ENCODE measurements at places on chromosomes 3 and 15.

GRCh38 chr15:68223171-68223570, 6.4 kb downstream of the CLN6 start:
- DNase-seq: no peak

GRCh38 chr3:106068795-106069194, 200.0 kb upstream of the CBLB start:
- no peak for DNase-seq

- no peak for DNase-seq
Measured at GRCh38 chr3:40713306-40713705, 188.5 kb downstream of the ZNF621 start.

GRCh38 chr15:51252671-51253070, 85.7 kb downstream of the CYP19A1 start:
- DNase-seq: no peak

- DNase-seq: no peak
Measured at GRCh38 chr3:132343018-132343612, 25.9 kb downstream of the ACP3 start.

DNA sequence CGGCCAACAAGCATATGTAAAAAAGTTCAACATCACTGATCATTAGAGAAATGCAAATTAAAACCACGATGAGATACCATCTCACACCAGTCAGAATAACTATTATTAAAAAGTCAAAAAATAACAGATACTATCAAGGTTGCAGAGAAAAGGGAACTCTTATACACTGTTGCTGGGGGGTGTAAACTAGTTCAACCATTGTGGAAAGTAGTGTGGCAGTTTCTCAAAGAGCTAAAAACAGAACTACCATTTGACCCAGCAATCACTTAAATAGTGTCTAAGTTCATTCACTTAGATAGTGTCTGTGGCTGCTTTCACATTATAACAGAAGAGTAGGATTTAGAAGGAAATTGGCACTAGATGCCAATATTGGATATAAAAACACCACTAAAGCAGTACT, 49.7 kb downstream of the CGGBP1 start:
- no peak for DNase-seq

DNA sequence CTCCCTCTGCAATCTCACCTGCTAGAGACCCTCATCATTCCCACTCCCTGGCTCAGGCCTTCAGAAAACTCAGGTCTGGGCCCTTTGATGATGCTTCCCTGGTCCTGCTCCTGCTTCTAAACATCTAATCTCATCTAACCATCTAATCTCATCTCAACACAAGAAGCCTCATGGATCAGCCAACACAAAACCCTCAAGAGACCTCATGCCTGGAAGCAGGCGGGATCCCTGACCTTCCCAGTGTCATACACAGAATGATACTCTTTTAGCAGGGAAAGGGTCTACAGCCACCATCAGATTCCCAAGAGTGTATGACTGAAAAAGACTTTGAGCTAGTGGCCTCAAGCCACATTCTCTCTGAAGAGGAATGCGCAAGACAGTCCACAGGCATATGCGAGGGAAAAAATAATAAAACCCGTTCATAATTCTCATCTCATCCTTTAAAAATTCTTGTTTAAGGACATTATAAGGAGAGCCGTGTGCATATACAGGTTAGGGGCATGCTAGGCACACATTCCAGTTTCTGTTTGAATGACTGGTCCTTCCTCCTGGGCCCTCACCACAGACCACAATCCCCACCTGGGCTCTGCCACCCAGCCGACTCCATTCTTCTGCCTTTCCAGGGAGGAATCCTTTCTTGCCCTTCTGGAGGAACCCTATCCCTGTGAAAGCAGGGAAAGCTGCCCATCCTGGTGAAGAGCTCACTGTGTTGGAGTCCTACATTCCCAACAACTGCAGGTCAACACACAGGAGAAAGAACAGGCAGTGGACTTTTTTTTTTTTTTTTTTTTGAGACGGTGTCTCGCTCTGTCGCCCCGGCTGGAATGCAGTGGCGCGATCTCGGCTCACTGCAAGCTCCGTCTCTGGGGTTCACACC, 2.2 kb downstream of the ZXDC start:
- DNase-seq: no peak

DNA sequence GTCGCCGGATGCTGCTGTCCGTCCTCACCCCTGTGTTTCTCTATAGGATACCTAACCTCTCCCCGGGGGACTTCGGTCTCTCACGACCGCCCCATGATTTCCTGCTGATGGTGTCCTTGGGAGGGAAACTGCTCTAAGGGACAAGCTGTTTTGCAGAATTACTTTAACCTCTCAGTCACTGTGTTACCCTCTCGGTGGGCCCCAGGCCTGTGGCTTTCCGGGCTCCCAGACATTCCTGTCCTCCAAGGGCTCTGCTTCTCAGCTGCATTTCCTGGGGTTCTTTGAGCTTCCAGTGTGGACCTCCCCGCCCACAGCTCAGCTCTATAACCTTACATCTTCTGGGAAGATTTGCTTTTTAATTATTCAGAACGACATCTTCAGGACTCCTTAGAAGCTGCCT, 40.9 kb downstream of the CHST2 start:
- no peak for DNase-seq

GRCh38 chr15:39582977-39583595, 2.2 kb downstream of the THBS1 start:
- no peak for DNase-seq

DNA sequence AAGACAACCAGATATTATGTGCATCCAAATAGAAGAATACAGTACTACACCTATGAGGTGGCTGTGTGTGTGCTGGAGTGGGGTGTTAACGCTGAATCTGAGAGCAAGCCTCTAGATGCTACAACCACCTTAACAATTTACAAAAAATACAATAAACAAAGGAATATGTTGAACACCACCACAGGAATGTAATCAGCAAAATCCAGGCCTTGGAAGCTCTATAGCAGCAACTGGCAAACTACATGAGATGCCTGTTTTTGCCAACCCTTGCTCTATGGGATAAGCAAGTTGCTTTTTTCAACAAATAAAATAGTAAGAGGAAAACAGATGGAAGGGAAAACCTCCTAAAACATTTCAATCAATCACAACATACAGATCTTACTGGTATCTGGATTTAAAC, 23.9 kb downstream of the SLTM start:
- no peak for DNase-seq

- DNase-seq: no peak
Measured at GRCh38 chr15:32033186-32033890, 3.0 kb downstream of the CHRNA7 start.

- DNase-seq: no peak
Measured at GRCh38 chr15:29285386-29285785, 15.8 kb upstream of the NSMCE3 start.

DNA sequence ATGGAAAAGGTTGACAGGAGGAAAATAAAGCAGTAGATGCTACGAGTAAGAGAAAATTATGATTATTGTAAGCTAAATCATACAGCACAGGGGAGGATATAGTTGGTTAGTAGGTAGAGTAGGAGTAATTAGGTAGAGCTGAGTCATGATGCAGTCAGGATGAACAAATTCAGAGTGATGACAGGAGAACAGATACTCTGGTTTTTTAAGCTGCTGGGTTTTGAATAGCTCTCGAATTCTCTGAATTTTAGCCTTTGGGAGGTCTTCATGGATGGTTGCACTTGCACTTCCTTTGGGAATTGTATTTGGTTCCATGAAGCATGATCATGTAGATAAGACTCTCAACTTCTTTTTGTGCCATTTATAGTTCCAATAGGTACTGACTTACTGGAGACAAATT, 96.2 kb downstream of the ECT2 start:
- DNase-seq: no peak

GRCh38 chr15:45616901-45617323, 17.9 kb upstream of the SQOR start:
- DNase-seq: no peak

GRCh38 chr3:122628567-122628966, 51.1 kb downstream of the PARP15 start:
- no peak for DNase-seq

GRCh38 chr3:7752005-7752404, 749.6 kb upstream of the LMCD1 start:
- DNase-seq: no peak

DNA sequence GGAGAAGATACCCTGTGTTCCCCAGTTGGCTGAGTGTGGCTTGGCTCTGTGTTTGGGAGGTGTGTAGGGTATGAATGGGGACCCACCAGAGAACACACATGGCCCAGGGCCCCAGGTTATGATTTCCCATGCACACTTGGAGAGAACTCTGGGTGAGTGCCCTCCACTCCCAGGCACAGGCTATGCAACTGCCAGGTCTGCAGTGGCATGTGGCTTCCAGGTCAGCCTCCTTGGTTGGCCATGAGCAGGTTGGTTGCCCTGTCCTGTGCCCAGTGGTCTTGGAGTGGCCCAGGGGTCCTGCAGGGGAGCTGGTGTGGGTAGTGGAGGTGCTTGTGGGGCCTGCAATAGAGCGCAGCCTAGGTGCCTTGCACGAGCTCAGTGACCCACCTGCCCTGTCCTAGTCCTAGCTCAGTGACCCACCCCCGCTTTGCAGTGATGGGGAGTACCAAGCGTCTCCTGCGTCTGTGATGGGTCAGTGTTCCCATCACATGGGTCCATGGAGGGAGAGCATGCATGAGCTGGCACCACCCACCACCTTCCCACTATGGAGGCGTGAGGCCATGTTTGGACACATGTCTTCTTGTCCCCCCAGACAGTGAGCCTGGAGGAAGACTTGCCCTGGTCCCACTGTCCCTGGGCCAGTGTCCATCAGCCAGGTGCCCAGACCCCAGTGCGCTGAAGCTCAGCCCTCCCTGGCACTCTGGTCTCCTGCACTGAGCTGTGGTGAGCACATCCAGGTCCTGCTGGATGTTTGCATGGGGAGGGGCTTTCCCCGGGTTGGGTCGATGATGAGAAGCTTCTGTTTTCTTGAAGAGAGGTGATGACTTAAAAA, 217.3 kb downstream of the SNRPN start:
- no peak for DNase-seq

- DNase-seq: no peak
Measured at GRCh38 chr15:74777769-74778598, 3.9 kb upstream of the CSK start.

- DNase-seq: no peak
Measured at GRCh38 chr3:10929978-10930665, 62.4 kb upstream of the SLC6A1 start.

DNA sequence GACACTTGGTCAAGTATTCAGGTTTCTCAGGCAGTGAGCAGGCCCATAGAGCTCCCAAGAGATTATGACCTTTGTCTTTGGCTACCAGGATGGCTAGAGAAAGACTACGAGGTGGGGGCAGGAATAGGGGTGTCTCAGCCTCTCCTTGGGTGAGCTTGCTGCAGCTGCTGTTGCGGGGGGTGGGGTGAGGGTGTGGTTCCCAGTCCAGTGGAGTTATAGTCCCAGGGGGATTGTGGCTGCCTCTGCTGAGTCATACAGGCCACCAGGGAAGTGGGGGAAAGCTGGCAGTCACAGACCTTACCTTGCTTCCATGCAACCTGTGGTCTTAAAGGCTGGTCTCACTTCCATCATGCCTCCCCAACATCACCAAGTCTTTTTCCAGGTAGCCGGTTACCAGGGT, 31.7 kb downstream of the ATP2C1 start:
- DNase-seq: no peak

DNA sequence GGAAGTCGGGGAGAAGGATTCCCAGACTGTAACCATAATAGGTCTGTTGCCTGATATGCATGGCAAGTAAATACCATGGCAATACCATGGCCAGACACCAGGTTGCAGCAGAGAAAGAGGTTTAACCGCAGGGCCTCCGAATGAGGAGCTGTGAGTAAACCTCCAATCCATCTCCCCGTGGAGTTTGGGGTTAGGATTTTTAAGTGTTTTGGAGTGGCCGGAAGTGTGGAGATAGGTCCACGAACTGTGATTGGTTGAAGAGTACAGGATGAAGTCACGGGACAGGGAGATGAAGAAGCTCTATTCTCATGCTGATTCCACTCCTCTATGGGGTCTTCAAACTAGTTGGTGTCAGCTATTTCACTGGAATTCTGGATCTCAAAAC, 127.9 kb downstream of the ST8SIA2 start:
- no peak for DNase-seq

GRCh38 chr3:13164893-13165492, 91.8 kb upstream of the IQSEC1 start:
- DNase-seq: no peak

- no peak for DNase-seq
Measured at GRCh38 chr3:20739814-20740213, 553.8 kb upstream of the SGO1 start.

- no peak for DNase-seq
Measured at GRCh38 chr15:96627031-96627568, 296.6 kb downstream of the NR2F2 start.

GRCh38 chr3:72957297-72957696, 39.3 kb upstream of the PPP4R2 start:
- DNase-seq: no peak

- DNase-seq: no peak
Measured at GRCh38 chr3:132038198-132038825, 3.5 kb upstream of the CPNE4 start.

- DNase-seq: no peak
Measured at GRCh38 chr3:183149915-183150750, 12.4 kb downstream of the LAMP3 start.

DNA sequence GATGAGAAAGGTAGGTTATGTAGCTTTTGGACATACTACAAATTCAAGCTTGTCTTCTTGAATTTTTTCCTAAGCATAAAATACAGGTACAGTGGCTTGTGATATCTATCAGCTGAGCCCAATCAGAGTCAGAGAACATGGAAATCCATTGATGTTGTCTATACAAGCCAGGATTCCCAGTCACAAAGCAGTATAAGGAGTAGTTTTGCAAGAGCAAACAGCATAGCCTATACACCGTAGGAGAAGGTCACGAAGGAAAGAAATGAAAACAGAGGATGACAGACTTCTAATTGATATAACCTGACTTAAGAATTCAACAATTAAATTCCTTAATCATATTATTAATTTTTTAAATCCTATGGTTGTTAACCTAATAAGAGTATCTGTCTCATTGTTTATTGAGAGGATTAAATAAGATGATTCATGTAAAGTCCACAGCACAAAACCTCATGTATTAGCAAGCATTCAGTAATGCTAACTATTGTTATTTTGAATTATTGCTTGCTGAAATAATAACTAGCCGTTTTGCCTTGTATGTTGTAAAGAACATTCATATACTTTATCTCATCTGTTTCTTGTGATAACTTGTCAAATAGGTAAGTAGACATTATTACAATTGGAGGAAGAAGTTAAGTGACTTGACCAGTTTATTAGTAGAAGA, 276.6 kb upstream of the ZPLD1 start:
- DNase-seq: no peak

- DNase-seq: no peak
Measured at GRCh38 chr3:55322638-55323037, 164.5 kb downstream of the WNT5A start.

DNA sequence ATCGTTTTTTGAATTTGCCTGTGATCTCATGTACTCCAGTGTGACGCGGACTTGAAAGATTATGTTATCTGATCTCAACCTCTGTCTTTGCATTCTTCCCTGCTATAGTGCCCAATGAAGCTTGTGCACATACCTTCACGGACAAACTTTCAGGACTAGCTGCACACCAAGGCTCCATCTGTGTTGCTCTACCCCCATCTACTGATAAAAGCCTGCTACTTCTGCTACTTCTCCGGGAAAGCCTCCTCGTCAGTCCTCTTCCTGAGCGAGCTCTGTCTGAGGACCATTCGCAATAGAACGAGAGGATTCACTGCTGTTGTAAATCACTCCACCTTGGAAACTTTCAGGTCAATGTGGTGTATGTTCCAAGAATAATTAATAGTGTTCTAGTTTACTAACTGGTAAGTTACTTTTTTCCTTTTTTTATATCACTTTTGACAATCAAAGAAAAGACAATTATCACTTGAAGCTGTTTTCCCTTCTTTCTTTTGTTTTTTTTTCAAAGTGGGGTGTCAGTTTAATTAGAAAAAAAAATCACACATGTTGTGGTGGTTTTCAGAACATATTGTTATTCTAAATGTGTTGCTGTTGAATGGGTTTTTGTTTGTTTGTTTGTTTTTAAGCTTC, 217.6 kb downstream of the ARRDC4 start:
- DNase-seq: no peak

Data from cortex of kidney (tissue), 1 donor.